Hematopoietic multipotent progenitor cell (in vitro differentiated cells): ENCODE measurements at places on chromosomes 7 and 10.

DNA sequence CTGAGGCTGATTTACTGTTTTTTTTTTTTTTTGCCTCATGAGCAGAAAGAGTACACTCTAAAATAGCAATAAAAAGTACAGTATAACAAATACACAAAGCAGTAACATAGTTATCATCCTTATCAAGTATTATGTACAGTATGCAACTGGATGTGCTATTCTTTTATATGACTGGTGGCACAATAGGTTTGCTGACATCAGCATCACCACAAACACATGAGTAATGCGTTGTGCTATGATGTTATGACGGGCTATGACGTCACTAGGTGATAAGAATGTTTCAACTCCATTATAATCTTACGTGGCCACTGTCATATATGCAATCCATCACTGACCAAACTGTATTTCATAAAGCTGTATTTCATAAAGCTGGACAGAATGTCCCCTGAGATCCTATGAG, 189.2 kb upstream of the GLI3 start:
- no peak for DNase-seq

- DNase-seq = no peak
Observed at GRCh38 chr7:99194301-99194700, 13.6 kb downstream of the KPNA7 start.

DNA sequence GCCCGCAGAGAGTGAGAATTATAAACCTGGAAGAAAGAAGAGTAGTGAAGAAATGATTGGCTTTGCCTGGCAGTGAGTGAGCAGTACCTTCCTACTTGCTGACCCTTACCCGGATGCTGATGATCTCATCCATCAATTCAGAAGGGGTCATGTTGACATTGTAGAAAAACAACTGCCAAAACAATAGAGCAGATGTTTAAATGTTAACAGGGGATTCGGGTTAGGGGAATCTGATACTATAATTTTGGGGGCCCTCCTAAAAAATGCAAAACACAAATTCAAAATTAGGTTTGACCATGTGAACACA, 78.1 kb downstream of the MYOF start:
- DNase-seq = no peak

GRCh38 chr10:46283580-46284285, 3.1 kb upstream of the ANTXRL start:
- no peak for DNase-seq
